Anterior cingulate cortex (tissue), 58 donors: ENCODE measurements at places on chromosomes 1 and 21.
A peak's percentile ranks its signal among the peaks of the same experiment; 100 is the strongest.

GRCh38 chr1:113835686-113836290 is 23.5 kb upstream of the RSBN1 start:
- DNase-seq: no peak

GRCh38 chr1:53137729-53138128 is 4.7 kb downstream of the SLC1A7 start:
- no peak for DNase-seq

- no peak for DNase-seq
Observed at GRCh38 chr1:160309571-160309970, 24.6 kb upstream of the PEX19 start.

DNA sequence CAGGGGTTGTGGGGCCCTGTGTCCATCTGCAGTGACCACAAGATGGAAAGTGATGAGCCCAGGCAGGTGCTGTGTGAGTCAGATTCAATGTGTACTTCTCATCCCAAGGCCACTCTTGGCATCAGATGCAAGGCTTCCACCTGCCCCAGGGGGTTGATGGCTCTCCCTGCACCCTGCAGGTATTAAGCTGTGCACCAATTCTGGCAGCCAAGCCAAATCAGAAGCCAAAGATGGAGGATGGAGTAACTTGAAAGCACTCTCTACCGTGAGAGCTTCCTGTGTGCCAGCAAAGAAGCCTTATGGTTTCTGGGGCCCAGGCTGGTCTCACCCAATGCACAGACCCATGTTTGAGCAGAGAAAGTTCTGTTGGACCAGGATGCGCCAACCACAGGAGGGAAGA is 44.3 kb upstream of the TENT5C start:
- DNase-seq: no peak

- DNase-seq: no peak
Observed at GRCh38 chr1:155706139-155706538, 17.2 kb downstream of the DAP3 start.

GRCh38 chr1:66383611-66384010 is 150.3 kb upstream of the SGIP1 start:
- no peak for DNase-seq

DNA sequence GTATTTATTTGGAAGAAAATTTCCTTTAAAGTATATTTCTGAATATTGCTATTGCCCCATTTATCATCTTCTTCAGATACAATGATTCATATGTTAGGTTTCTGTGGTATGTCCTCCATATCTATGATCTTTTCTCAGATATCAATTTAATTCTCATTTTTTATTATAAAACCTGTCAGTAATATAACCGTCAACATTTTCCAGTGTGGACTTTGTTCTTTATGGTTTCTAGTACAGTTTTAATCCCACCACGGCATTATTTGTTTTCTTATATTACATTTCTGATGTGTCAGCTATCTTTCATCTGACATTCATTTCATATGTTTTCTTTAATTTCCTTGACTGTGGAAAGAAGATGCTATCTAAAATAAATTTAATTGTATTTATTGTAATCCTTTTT is 97.9 kb downstream of the PLPPR5 start:
- no peak for DNase-seq

DNA sequence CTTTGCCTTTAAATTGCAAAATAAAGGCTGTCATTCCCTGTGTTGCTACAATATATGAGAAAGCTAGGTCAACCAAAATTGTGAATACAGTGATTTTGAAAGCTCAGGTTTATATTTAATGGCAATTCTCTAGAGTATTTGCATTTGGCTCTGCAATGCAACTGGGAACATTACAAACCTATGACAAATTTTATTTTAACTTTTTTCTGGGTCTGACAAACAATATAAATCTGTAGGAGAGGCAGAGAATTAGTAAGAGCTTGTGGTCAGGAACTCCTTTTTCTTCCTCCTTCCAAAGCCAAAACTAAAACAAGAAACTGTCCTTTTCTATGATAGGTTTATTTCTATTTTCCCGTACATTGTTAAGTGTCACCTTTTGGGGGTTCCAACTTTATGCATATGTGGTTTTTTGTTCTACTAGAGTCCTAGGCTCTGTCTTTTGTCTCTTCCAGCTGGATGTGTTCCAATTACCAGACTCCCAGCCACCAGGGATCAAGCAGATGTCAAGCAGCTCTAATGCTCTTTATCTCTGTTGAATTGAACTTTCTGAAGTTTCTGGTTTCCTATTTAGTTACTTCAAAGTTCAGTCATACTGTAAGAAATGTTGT is 106.9 kb downstream of the ASH1L start:
- no peak for DNase-seq

GRCh38 chr1:56424744-56425493 is 154.4 kb downstream of the PLPP3 start:
- no peak for DNase-seq

DNA sequence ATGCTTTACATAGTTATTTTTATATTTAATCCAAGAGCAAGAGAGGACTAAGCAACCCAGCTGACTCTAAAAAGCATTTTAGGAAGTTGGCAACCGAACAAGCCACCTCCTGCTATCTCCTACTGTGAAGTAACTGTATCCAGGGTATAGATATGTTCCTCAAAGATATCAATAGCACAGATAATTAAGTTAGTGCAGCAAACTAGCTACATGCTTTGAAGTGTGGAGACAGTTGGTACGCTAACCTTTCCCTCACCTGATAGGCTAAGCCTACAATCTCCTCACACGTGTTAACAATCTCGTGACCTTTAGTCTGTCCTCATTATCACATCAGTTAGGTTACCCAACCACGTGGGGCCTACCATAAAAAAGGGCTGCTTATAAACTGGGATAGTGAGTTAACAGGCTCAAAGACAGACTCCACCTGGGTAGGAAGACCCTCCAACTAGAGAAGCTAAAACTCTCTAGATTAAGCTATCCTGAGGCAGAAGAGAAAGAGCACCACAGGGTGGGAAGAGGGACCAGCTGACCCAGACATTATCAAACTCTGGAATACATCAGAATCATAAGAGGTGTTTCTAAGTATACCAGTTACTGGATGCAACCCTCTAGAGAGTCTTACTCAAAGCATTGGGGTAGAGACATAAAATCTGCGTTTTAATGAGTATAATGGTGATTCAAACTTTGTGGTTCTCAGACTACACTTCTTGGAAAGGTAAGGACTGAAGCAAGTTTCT is 340.1 kb upstream of the ESRRG start:
- no peak for DNase-seq

DNA sequence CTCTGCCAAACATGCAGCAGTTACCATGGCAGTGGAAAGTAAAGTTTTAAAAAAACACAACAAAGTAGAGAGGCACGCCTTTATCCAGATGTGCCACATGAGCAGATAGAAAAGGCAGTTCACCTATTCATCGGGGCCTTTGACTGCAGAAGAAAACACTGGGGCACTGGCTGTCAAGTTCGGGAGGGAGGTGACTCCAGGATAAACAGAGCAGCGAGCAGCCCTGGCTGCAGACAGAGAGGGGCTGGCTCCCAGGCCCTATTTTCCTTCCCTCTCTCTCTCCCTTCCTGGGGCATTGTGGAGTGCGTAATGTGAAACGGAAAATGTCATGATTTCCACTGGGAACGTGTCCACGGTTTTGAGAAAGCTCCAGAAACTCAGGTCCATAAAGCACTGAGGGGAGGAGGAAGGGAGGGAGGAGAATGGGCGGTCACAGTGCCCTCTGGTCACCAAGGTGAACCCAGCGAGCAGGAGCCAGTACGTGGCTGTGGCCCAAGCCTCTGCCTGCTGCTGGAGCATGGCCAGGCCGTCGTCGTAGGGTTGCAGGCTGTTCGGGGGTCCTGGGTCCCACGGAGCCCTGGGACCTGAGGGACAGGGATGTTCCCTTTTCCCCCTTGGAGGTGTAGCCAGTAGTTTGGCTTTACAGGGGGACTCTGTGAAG is 114.7 kb upstream of the IRF2BP2 start:
- DNase-seq: peak; percentile 77

DNA sequence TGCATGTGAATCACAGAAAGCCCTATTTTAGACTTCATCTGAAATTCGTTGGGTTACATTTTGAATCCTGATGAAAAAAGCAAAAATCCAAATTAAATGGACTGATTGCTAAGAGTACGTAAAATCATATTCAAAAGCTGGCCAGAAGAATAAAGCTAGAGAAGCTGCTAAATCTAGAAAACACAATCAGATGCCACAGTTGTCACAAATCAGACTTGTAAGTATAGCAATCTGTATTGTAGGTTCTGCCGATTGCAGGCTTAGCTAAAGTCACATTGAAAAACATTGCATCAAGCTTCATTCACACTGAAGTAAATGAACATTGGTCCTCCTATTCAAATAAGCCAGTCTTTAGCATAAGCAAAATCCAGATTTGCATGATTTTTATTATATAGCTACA is 235.1 kb upstream of the ST6GALNAC5 start:
- DNase-seq: no peak

- DNase-seq: no peak
Observed at GRCh38 chr1:158011714-158012113, 18.3 kb downstream of the KIRREL1 start.

GRCh38 chr1:11862890-11863289 is 4.1 kb upstream of the NPPB start:
- DNase-seq: no peak

- no peak for DNase-seq
Observed at GRCh38 chr1:13783551-13783950, 83.6 kb downstream of the PRDM2 start.

DNA sequence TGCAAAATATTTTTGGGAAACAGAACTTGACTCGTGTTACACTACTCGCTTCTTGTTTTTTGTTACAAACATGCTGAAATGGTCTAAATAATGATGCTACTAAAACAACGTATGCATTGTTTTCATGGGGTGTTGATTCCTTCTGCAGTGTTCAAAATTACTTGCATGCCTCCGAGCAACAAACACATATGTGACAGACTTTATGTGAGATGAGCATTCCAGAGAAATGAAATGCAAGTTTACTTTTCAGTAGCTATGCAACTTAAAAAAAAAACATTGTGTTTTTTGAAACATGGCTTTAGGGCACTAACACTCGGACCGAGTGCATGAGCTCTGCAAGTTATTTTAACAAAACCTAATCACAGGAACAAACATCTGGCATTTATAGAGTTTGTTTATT is 84.8 kb downstream of the CAMTA1 start:
- DNase-seq: no peak

DNA sequence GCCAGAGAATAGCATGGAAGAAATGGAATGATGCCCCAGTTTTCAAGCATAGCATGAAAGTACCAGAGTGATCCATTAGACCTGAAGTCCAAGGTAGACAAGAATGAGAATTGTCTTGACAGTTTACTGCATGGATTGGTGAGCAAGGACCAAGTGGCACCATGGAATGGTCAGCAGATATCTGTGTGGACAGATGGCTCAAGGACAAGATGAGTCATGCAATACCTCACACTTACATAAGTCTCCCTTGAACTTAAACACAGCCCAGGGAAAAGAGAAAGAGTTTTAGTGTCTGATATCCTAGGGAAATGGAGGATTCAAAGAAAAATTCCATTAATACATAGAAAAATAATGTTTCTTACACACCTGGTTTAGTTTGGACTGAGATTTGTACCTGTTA is 195.2 kb downstream of the MRPL39 start:
- DNase-seq: no peak

DNA sequence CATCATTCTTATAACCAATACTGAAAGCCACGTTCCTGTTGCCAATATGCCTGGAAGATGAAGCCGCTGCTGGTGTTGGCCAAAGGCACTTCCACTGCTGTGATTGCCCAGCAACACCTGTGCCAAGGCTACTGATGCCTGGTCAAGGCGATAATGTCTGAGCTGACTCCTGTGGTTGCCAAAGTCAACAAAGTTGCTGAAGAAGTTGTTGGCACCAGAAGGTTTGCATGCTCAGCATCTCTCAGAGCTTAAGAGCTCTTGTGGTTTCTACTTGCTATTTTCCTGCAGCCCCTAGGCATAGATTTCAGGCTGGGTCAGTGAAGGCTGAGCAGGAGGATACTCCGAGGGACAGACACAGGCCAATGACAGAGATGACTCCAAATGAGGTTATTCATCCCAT is 63.4 kb upstream of the RAB3GAP2 start:
- no peak for DNase-seq
